Muscle of leg (tissue), 16 donors: ENCODE measurements at places on chromosomes 16 and 17. TPM values are rescaled to one million over a fixed set of nuclear protein-coding genes. Genes with fewer than 3 reads are reported as not detected.

Gene NXN
- 54.1 TPM for polyA plus RNA-seq

Gene KRT16
- not detected for polyA plus RNA-seq

Gene MYH13
- 1.4 TPM for polyA plus RNA-seq

Gene MRPL12
- polyA plus RNA-seq = 61.6 TPM

Gene ASGR1
- polyA plus RNA-seq = 2.1 TPM

Gene SULT1A2
- polyA plus RNA-seq = 0.43 TPM

Gene LGALS9
- 10.9 TPM for polyA plus RNA-seq

Gene TANC2
- 38.7 TPM for polyA plus RNA-seq

Gene TMEM235
- 0.10 TPM for polyA plus RNA-seq

Gene CCL3
- 11.8 TPM for polyA plus RNA-seq

Gene ATMIN
- 31.8 TPM for polyA plus RNA-seq

Gene NMRAL1
- 14.9 TPM for polyA plus RNA-seq

Gene TMEM114
- polyA plus RNA-seq = not detected

Gene CCL4
- polyA plus RNA-seq = 2.4 TPM

Gene ASIC2
- polyA plus RNA-seq = 0.12 TPM

Gene CDRT15L2
- not detected for polyA plus RNA-seq

Gene PIK3R5
- polyA plus RNA-seq = 0.93 TPM

Gene ZNF597
- polyA plus RNA-seq = 2.1 TPM

Gene SRSF2
- polyA plus RNA-seq = 220 TPM

Gene TAT
- polyA plus RNA-seq = not detected

Gene C17orf113
- 1.5 TPM for polyA plus RNA-seq

Gene WNT3
- 2.6 TPM for polyA plus RNA-seq

Gene GDPD3
- polyA plus RNA-seq = 8.7 TPM

Gene SLC47A2
- polyA plus RNA-seq = 0.20 TPM

Gene FOXL1
- 0.50 TPM for polyA plus RNA-seq

Gene KIF2B
- polyA plus RNA-seq = not detected

Gene ITGB4
- polyA plus RNA-seq = 9.9 TPM

Gene KRT25
- not detected for polyA plus RNA-seq

Gene CSH2
- not detected for polyA plus RNA-seq

Gene NPIPA2
- not detected for polyA plus RNA-seq

Gene ALOXE3
- not detected for polyA plus RNA-seq

Gene CCDC78
- polyA plus RNA-seq = 1.6 TPM

Gene TMEM204
- polyA plus RNA-seq = 14.6 TPM

Gene LPO
- polyA plus RNA-seq = not detected

Gene TMC6
- 28.8 TPM for polyA plus RNA-seq

Gene TSPAN10
- polyA plus RNA-seq = 0.88 TPM

Gene HBQ1
- polyA plus RNA-seq = 0.88 TPM

Gene ELAC2
- polyA plus RNA-seq = 43.9 TPM

Gene GDPD1
- polyA plus RNA-seq = 0.96 TPM

Gene NEUROD2
- polyA plus RNA-seq = 0.08 TPM

Gene KRTAP1-5
- polyA plus RNA-seq = not detected

Gene SLC13A2
- 0.12 TPM for polyA plus RNA-seq

Gene GNG13
- not detected for polyA plus RNA-seq

Gene RPGRIP1L
- 7.6 TPM for polyA plus RNA-seq

Gene MEIOC
- 0.94 TPM for polyA plus RNA-seq

Gene G6PC1
- not detected for polyA plus RNA-seq

Gene UBE2G1
- polyA plus RNA-seq = 73.9 TPM

Gene TEKT1
- polyA plus RNA-seq = not detected

Gene TP53TG3B
- not detected for polyA plus RNA-seq

Gene CACNG5
- polyA plus RNA-seq = not detected

Gene MYO15A
- 1.8 TPM for polyA plus RNA-seq

Gene HCRT
- polyA plus RNA-seq = 0.69 TPM

Gene EIF5A
- polyA plus RNA-seq = 372 TPM

Gene MYH2
- polyA plus RNA-seq = 18.2 TPM

Gene SNRNP25
- polyA plus RNA-seq = 31.9 TPM

Gene MYCBPAP
- 2.3 TPM for polyA plus RNA-seq

Gene ACSM5
- 0.29 TPM for polyA plus RNA-seq

Gene MMP15
- 31.8 TPM for polyA plus RNA-seq
